Foreskin keratinocyte (primary cell): ENCODE measurements at places on chromosomes 7 and 10.

DNA sequence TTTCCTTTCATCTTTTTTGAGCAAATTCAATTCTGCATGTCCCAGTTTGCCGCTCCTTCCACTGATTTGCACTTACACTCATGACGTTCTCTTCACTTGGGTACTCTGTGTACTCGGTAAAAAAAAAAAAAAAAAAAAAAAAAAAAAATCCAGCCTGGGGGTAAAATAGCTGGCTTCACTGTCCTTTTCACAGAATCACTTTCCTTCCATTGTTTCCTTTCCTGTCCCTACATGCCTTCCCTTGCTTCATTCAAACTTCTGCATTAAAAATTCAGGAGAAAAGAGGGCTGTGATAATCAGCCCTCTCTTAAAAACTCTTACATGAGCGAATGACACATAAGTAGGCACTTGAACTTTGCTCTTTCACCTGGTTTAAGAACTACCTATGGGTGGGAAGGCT is 8.7 kb downstream of the ANKRD1 start:
- peak; percentile 78 for DNase-seq

- peak; percentile 28 for DNase-seq
Measured at GRCh38 chr7:85023066-85023712, 163.7 kb downstream of the SEMA3D start.

- DNase-seq: peak; percentile 31
Measured at GRCh38 chr10:55631071-55631654, 729.9 kb downstream of the ZWINT start.

DNA sequence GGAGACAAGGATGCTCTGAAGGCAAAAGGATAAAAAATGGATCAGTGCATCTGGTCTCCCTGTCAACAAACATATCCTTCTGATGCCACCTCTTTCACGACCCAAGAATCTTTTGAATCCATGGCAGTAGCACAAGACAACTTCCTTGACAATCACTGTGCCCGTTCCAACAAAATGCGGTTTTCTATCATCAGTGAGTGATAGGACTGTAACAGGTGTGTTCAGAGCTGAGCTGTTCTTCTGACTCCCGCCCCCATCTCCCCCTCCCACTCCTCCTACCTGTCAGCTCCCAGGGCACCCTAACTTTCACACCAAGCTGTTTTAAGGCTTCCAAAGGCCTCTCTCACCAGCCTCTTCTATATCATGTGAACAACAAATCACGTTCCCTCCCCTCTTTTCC is 74.8 kb downstream of the PARD3 start:
- DNase-seq: no peak

- peak; percentile 7 for DNase-seq
Measured at GRCh38 chr10:67520924-67521520, 175.0 kb downstream of the CTNNA3 start.

- no peak for DNase-seq
Measured at GRCh38 chr10:12348870-12349628, at the start of gene CAMK1D. TSS of gene CAMK1D (plus strand) at chr10:12349547.

- DNase-seq: no peak
Measured at GRCh38 chr10:96301616-96302015, 2.6 kb upstream of the DNTT start.

- DNase-seq: peak; percentile 87
Measured at GRCh38 chr10:103739039-103739764, 116.2 kb downstream of the SH3PXD2A start.

GRCh38 chr7:18846765-18847215 is 270.6 kb downstream of the TWIST1 start:
- no peak for DNase-seq

GRCh38 chr10:43824934-43825333 is 176.3 kb upstream of the ZNF32 start:
- no peak for DNase-seq

- DNase-seq: no peak
Measured at GRCh38 chr7:157444011-157444842, 107.4 kb downstream of the DNAJB6 start.

- DNase-seq: no peak
Measured at GRCh38 chr10:52636874-52637273, 135.7 kb downstream of the MBL2 start.

DNA sequence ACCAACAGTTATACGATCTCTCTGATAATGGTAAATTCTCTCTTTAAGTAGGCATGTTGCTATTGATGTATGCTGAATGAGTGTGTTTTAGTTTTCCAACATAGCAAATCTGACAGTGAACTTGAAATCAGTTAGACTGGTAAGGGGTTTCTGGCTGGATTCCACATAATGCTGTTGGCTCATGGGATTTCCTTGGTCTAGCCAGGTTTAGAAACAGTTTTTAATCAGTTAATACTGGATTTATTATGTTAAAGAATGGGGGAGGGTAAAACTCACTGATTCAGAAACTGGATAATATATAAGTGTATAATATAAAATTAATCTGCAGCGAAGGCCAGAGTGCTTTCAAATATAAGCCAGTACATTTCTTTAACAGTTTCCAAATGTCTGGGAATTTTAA is 55.6 kb downstream of the PCDH15 start:
- no peak for DNase-seq

DNA sequence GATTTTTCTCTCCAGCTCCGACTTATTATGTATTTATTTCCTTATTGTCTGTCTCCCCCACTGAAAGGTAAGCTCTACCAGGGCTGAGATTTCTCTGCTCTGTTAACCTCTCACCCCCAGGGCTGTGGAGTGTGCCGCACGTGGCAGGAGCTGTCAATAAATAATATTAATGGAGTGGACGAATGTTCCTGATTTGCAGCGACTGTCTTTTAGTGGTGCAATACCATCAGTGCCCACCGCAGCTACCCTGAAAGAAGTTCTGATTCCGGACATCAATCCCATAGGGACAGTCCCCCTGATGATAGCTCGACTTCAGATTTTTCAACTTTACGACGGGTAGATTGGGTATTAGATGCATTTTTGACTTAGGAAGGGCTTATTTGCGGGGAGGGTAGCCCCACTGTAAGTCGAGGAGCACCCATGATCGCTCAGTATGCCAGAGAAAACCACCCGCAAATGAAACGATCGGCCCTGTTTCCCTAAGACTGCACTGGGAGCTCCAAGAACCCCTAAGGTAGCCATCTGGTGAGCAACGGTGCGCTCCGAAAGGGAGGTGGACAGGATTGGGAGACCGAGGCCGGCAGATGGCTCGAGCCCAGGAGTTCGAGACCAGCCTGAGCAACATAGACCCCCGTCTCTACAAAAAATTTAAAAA is 986 bp upstream of the PPP2R2D start:
- DNase-seq: no peak

- no peak for DNase-seq
Measured at GRCh38 chr7:15839416-15840100, 153.1 kb upstream of the MEOX2 start.

DNA sequence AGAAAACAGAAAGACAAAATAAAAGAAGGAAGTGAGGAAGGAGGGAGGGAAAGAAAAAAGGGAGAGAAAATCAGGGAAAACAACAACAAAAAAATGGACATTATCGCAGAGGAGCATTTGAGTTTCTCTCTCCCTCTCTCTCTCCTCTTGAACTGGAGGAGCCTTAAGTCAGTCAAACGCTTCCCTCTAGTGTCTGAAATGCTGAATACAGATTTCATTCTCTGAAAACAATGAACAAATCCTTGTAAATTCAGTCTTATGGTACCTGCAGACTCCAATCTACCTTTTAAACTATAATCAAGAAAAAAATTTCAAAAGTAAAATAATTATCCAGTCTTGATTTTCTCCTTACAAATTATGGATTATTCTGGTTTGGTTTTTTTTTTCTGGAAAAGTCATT is 89.2 kb upstream of the PFKP start:
- DNase-seq: peak; percentile 16

GRCh38 chr10:62761115-62761514 is 43.4 kb upstream of the ADO start:
- DNase-seq: no peak

- no peak for DNase-seq
Measured at GRCh38 chr10:1893941-1894340, 156.6 kb upstream of the ADARB2 start.

- no peak for DNase-seq
Measured at GRCh38 chr7:129466796-129467195, 32.6 kb downstream of the STRIP2 start.

- DNase-seq: no peak
Measured at GRCh38 chr7:68724965-68725364, 873.3 kb upstream of the AUTS2 start.

DNA sequence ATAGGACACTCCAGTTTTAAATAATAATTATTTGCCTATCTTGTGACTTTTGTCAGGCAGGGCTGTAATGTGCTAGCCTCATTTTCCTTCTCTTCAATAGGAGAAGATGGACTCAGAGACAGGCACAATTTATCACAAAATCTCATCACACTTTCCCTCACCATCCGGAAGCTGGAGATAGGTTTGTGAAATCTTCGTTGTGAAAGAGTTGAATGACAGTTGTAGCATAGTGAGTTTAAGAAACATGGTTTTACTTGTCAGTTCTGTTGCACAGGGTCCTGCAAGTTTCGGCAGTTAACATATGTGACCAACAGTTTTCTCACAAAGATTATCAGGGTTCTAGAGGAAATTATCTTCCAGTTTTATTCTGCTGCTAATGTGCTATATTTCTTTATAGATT is 37.7 kb upstream of the MAP3K8 start:
- no peak for DNase-seq

- DNase-seq: no peak
Measured at GRCh38 chr7:8906396-8907075, 473.1 kb downstream of the NXPH1 start.

- DNase-seq: peak; percentile 38
Measured at GRCh38 chr7:103141753-103142404, 7.0 kb downstream of the NAPEPLD start.

DNA sequence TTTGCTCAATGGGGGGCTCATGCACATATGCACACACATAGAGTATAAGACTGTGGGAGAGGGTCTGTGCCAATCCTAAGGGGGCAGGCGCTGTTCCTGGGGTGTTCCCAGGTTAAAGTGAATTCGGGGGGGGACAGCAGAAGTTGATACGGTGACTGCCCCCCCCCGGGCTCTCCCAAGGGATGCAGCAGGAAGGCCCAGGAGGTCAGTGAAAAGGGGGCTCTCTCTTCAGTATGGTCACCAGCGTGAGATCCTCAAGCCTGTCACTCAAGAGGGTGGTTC is 32.4 kb downstream of the SPDYE6 start:
- DNase-seq: no peak

- DNase-seq: no peak
Measured at GRCh38 chr7:25246306-25246705, 18.0 kb upstream of the NPVF start.

- no peak for DNase-seq
Measured at GRCh38 chr10:106708506-106708905, 456.0 kb downstream of the SORCS1 start.

DNA sequence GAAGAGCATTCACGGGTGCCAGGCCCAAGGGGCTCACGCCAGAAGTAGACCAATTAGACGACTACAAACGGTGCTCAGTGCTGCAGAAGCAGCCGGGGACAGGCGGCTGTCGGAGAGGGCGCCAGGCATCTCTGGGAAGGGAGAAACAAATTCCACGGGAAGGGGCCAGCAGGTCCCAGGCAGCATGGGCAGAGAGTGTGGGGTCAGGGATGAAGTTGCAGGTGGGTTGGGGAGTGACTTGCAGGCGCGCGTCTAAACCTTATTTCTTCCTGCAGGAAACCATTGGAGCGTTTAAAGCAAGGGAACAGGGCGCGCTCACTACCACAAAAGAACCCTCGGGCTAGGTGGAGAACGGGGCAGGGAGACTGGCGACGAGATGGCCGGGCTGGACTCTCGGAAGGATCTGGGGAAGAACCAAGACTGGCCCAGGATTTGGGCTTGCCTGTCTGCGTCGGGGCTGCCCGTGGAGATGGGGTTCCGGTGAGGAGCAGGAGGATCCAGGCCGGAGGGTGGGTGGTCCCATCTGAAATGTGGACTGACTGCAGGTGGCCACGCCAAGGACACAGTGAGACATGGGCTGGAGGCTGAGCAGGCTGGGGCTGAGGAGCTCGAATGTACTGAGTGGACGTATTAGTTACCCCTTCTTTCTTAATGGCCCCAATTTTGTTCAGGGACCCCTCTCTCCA is 116.3 kb upstream of the DIP2C start:
- DNase-seq: no peak

DNA sequence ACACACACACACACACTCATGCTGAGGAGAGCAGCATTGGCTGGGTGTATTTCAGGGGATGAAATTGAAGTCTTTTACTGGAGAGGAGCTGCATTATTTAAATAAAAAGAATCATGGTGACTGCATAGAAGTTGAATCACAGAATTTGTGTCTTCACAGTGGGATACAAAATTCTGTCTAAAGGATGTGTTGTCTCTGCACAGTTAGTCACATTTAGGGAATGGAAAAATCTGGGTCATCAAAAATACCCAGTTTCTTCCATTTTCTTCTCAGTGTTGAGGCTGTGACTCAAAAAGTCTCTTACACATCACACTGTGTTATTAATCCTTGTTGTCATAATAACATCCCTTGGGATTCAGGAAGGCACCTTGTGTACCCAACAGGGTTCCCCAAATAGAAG is 10.9 kb downstream of the PAPSS2 start:
- DNase-seq: no peak

DNA sequence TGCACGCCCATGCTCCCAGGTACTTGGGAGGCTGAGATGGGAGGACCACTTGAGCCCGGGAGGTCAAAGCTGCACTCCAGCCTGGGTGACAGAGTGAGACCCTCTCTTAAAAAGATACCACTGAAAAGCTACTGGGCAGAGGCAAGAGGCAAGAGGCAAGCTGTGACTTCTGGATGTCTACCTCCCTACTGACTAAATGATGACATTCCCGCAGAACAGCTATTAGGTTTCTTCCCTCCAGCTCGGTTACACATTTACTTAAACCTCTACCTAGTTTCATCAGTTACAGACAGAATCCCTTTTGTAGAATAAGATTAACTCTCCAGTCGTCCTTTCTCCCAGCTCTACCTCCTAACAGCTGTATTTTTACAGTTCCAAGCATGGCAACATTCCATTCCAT is 21.2 kb downstream of the RHEB start:
- no peak for DNase-seq

DNA sequence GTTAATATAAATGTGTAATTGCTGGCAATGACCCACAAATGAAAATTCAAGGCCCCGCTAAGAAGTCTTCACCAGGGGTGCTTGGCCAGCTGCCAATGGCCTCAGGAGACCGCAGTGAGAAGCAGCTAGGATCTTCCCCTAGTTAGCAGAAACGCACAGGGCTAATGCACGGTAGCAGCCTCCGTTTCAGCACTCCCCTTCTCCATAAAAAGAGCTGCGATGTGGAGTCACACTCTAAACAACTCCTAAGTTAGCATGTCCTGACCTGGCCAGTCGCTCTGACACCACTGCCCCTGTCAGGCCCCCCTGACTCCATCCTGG is 139.0 kb downstream of the SEPTIN14 start:
- DNase-seq: no peak

GRCh38 chr7:73359746-73360375 is 31.9 kb downstream of the FKBP6 start:
- no peak for DNase-seq

- no peak for DNase-seq
Measured at GRCh38 chr10:106440355-106440754, 724.2 kb downstream of the SORCS1 start.

DNA sequence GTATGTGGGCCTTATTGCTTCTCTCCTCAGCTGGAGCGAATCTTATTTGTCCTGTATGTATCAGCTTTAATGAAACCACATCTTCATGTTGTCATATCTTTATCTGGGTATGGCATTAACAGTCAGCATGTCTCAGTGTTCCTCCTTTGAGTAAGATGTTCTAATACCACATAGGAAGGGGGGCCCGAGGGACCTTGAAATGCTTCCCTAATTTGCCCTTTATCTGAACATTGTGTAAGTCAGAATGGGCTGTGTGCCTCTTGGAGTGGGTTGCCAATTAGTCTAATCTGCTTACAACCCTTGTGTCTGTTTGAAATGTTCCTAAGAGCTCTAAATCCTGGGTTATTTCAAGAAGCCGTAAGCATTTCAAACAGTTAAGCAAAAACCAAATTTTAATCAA is 623.8 kb downstream of the SUGCT start:
- DNase-seq: no peak
